ENCODE measurements at places on chromosomes 11 and 22.

GRCh38 chr11:31824879-31825837 lies 14.0 kb upstream of the PAX6 start:
- no peak for DNase-seq

GRCh38 chr11:7281079-7281478 lies 29.4 kb downstream of the SYT9 start:
- DNase-seq = no peak

DNA sequence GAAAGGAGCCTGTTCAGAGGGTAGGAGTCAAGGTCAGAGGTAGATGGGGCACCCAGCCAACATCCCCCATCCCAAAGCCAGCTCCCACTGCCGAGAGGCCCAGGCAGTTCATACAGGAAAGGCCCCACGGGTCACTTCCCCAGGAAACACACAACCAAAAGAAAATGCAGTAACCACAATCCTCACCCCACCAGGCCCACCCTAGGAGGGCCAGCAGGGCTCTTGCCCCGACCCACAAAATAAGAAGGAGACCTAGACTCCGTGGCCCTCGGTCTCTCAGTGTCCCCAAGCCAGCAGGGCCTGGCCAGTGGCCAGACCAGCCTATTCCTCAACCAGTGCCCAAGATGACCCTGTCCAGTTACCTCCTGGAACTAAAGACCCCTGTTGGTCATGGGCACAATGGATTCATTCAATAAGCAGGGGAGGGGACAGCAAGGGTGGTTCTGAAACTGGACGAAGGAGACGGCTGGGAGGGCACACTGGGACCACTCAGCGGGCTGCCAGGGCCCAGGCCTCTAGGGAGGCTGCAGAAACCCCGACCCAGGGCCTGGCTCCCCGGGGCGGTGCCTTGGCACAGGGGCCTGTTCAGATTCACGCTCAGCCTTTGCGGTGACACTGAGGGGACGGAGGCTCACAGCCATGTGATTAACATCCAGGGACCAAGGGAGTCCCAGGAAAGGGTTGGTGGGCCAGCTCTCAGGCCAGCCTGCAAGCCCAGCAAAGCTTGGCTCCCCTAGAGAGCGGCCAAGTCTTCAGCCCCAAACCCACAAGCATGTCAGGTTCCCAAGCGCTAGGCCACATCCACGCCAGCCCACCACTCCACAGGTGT lies 5.5 kb downstream of the RAB3IL1 start:
- no peak for DNase-seq

DNA sequence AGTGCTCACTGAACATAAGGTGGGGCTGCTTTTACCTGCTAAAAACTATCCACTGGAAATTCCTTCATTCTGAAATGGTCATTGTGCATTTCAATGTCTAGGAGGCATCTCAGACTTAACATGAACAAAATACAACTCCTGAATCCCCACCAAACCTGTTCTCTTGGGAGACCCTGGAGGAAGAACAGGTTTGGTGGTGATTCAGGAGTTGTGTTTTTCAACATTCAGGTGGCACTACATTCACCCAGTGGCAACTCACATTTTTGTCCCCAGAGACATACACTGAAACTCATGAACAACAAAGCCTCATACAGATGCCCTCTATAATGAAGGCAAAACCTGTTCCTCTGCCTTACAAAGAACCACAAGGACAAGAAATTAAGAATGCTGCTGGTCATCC lies 64.3 kb upstream of the CYP2D6 start:
- no peak for DNase-seq

- no peak for DNase-seq
Measured at GRCh38 chr11:74400606-74401005, 2.4 kb upstream of the PGM2L1 start.

- no peak for DNase-seq
Measured at GRCh38 chr22:27466229-27466628, 335.3 kb downstream of the MN1 start.

DNA sequence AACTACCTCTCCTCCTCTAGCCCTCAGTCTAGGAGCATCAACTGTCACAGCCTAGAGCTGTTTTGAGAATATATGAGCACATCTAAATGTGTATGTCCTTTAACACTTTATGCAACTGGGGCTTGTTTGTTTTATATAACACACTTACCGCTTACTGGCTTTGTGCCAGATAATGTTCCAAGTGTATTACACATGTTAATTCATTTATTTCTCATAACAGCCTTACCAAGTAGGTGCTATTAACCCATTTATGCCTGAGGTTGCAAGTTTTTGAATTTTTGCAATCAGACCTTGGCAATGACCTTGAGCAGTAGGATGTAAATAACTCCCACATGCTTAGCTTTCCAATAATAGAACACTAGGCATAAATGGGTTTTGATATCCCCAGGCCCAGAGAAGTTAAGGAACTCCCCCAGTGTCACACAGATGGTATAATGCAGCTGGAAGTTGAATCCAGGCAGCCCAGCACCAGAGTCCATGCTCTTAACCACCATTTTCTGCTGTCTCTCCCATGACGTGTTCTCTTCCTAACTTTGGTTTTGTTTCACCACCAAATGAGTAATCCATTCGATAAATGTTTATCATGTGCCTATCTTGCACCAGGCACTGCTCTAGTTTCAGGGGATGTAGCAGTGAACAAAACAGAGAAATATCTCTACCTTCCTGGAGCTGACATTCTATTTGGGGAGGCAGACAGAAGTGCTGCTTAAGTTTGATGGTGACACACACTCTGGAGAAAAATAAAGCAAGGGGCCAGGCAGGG lies 23.1 kb downstream of the PRDM11 start:
- no peak for DNase-seq

DNA sequence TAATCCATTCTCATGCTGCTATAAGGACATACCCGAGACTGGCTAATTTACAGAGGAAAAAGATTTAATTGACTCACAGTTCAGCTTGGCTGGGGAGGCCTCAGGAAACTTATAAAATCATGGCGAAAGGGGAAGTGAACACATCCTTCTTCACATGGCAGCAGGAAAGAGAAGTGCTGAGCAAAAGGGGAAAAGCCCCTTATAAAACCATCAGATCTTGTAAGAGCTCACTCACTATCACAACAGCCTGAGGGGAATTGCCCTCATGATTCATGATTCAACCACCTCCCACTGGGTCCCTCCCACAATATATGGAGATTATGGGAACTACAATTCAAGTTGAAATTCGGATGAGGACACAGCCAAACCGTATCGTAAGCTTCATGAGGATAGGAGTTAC lies 3.8 kb upstream of the CYB5R2 start:
- no peak for DNase-seq

DNA sequence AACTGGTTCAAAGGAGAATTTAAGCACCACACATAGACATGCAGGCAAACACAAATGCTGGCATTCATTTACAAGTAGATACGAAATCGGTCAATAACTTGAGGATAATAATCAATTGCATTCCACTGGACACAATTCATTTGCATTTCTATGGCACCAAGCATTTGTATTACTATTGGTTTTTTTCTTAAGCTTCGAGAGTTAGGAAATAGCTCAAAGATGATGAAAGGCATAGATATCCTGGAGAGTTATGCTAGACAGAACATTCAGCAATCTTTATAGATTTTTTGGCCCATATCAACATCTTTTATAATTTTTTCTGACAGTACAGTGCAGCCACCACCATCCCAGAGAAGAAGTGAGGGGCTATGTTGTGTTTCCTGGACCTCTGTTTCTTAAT lies 544.4 kb downstream of the MIAT start:
- no peak for DNase-seq

DNA sequence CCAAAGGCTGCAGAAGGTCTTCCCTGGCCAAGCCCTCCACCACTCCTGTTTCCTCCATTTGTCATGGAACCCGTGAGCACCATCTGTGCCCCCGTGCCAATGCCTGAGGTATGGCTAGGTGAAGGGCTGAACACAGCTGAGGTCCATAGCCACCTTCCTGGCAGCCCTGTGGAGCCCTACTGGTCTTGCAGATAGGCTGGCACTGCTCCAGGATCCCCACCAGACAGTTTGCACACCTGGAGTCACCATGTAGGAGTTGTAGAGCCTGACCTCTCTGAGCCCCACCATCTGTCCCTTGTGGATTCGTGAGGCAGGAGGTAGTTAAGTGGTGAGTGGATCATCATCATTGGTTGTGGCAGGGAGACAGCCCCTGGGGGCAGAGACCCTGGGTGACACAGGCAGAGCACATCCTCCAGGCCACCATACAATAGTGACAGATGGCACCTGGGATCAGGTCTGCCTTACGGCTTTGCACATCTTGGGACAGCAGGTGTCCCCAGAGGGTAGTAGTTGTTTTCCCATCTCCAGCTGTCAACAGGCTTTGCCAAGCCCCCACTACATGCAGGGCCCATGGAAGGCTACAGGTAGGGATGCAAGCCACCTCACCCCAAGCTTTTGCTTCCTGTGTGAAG lies 52.5 kb upstream of the SUSD2 start:
- DNase-seq = no peak

DNA sequence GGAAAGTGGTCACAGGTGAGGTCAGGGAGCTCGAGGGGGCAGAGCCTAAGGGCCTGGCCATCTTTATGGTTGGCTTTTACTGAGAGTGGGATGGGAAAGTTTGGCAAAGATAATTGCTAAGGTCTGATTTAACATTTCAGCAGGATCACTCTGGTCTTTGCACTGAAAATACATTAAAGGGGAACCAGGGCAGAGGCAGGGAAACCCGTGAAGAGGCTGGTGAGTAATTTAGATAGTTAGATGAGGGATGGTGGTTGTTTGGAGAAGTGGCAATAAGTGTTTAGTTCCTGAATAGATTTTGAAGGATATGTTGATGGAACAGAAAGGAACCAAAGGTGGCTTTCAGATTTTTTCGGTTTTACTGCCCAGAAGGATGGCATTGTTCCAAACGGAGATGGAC lies 50.8 kb downstream of the SCN3B start:
- no peak for DNase-seq

- DNase-seq = no peak
Measured at GRCh38 chr11:129202646-129203045, 10.5 kb upstream of the ARHGAP32 start.

- peak; percentile 80 for DNase-seq
Measured at GRCh38 chr11:93921695-93922468, 71.5 kb upstream of the VSTM5 start.

DNA sequence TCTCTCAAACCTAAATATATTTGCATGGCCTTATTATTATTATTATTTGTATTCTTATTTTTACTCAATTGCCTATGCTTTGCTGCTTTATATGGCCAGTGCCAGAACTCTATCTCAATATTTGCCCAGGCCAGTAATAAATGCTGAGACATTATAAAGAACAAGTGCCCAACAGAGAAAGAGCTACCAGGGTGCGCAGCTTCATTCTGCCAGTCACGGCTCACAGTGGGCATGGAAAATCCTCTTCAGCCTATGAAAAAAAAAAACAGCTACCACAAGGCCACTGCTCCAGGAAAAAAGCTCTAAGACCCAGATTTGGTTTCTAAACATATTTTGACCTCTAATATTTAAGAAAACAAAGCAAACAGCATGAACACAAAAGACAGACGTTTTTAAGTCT lies 1223.6 kb downstream of the LRRC4C start:
- DNase-seq = no peak

GRCh38 chr11:80816966-80817365 lies 1376.1 kb upstream of the TENM4 start:
- DNase-seq = no peak

GRCh38 chr11:116614306-116615210 lies 158.2 kb downstream of the BUD13 start:
- no peak for DNase-seq

GRCh38 chr11:76782531-76783293 lies 444 bp upstream of the TSKU start:
- peak; percentile 90 for DNase-seq

All from iPS-NIHi11 (cell line).